Activated T-cell treated with anti-CD3 and anti-CD28 coated beads, Interleukin-2, amount 50 U/mL, for 48 hours (primary cell): ENCODE measurements at places on chromosomes 6 and 20.

GRCh38 chr6:43972913-43973300 lies 154.3 kb downstream of the MRPL14 start:
- DNase-seq = peak; percentile 4

- DNase-seq = no peak
Observed at GRCh38 chr6:166936079-166936787, 20.1 kb downstream of the RNASET2 start.

DNA sequence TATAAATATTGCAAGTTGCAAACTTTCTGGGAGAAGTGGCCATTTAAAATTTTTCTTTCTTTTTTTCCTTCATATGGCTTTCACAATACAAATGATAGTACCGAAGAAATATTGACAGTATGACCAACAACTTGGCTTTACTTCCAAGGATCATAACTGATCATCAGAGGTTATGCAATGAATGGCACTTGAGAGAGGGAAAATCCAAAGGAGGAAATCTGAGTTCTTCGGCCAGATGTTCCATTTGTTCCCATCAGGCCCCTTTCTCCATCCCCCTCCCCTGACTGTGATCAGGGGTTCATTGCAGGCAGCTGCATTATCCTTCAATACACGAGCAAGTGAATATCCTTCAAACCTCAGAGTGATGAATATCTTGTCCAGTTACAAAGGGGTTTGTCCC lies 130.0 kb upstream of the UST start:
- DNase-seq = no peak

- DNase-seq = no peak
Observed at GRCh38 chr20:61449057-61449609, 197.1 kb downstream of the CDH4 start.

- no peak for DNase-seq
Observed at GRCh38 chr20:63031251-63032014, 24.7 kb upstream of the BHLHE23 start.

DNA sequence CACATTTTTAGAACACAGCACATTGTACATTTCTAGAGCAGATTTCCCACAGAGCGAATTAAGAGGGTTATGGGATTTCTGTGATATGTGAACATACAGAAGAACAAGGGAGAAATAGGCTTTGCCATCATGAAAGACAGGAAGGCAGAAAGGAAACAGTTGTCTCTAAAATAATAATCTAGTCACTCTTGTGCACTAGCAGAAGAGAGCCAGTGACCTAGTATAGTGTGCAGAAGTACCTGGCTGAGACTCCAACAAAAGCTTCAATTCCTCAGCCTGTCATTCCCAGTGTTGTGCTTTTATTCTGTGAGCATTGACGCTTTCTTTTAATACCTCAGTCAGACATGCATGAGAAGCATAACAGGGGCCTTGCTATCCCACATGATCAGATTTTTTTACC lies 17.8 kb upstream of the DCBLD1 start:
- DNase-seq = no peak
